Right ventricle myocardium inferior (tissue), 1 donor: ENCODE measurements at places on chromosomes 6 and 20. TPM values are rescaled to one million over a fixed set of nuclear protein-coding genes. Genes with fewer than 3 reads are reported as not detected.

GRCh38 chr6:167141667-167142432, 15.9 kb downstream of the GPR31 start:
- peak; percentile 75 for DNase-seq

DNA sequence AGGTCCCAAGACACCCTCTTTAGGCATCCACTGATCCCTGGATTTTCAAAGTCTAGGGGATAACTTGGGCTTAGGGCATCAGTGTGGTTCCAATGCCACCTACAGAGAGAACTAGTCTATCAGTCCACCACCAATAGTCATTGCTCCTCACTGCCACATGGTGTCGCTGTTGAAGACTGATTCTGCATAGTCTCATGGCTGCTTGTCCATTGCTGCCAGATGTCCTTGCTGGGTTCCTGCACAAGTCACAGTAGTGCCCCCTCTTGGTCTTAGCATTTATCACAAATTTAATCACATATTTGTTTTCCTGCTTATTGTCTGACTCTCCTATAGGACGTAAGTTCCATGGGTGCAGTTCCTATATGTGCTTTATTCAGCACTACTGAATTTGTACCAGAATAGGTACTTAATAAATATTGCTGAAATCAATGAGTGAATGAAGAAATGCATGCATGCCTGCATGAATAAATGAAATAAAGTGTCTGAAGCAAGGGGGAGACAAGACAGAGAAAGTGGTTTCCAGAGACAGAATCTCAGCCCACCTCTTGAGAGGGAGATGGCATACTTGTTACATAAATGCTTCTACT, 45.9 kb upstream of the RALY start:
- DNase-seq, result no peak

DNA sequence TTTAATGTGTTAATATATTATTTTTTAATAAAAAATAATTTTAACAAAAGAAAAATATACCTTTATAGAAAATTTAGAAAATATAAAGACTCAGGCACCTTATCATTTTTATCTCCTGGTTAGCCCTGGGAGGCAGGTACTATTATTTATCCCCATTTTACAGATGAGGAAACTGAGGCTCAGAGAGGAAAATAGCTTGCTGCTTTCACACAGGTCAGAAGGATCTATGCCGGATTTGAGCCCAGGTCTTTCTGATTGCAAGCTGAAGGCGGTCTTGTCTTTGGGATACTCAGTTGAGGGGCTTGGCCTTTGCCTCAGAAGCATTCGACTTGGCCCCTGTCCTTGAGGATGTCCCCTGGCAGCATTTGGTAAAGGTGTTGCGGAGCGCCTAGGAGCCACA, 11.5 kb upstream of the OSER1 start:
- DNase-seq, result no peak

- no peak for DNase-seq
Observed at GRCh38 chr6:118876198-118876597, 17.8 kb upstream of the ASF1A start.

DNA sequence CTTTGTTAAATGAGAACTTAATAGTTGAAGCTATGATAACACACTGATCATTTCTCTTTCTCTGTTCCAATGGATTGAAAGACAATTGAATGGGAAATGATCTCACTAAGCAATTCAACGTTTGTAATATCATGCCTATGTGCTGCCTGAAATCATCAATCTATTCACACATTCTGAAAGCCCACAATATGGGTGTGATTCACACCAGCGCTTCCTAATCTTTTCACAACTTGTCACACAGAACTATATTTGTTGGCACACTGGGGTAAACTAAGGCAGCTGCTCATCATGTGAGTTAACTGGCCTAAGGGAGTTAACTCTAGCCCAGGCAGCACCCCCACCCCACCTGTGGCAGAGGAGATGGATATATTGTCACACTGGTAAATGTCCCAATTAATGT, 37.1 kb upstream of the UTRN start:
- no peak for DNase-seq

GRCh38 chr6:135438907-135439535, 58.5 kb downstream of the AHI1 start:
- DNase-seq, result no peak

- no peak for DNase-seq
Observed at GRCh38 chr6:165231581-165232561, 77.5 kb downstream of the C6orf118 start.

GRCh38 chr6:147119310-147119709, 84.9 kb upstream of the STXBP5 start:
- no peak for DNase-seq

- DNase-seq, result no peak
Observed at GRCh38 chr6:156181506-156181905, 595.7 kb upstream of the ARID1B start.

- DNase-seq, result peak; percentile 64
Observed at GRCh38 chr20:8647961-8648441, 420.9 kb upstream of the PLCB4 start.

GRCh38 chr6:4340544-4340943, 205.2 kb upstream of the ECI2 start:
- DNase-seq, result no peak

DNA sequence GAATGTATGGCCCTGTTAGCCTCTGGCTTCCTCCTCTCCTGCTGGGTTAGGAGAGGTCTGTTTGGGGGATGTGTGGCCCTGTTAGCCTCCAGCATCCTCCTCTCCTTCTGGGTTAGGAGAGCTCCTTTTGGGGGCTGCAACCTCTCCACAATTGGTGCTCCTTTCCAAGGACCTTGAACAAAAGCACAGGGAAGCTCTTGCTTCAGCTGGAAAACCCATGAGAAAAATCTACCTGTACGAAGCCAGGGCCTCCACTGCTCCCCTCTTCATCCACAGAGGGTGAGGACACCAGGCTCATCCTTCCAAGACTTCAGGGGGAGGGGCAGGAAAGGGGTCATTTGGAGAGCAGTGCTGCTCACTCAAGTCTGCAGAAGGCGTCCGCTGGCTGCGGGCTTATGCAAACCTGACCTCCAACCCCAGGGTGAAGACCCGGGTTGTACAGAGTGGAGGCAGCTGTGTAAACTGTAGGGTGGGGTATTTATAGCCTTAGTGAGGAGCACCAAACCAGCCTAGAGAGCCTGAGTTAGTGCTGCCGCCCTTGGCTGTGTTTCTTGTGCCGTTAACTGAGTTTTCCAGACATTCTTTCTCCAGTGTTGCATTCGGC, 62.1 kb downstream of the SLC24A3 start:
- peak; percentile 81 for DNase-seq

Gene DTNBP1
- total RNA-seq, result 21.0 TPM

Gene POPDC3
- total RNA-seq, result 47.8 TPM

Gene NR2E1
- not detected for total RNA-seq

Gene SLC32A1
- not detected for total RNA-seq

Gene WFDC12
- not detected for total RNA-seq

Gene PBOV1
- total RNA-seq, result not detected

Gene GNRH2
- total RNA-seq, result not detected
